ENCODE measurements at places on chromosomes 11 and 22.

- DNase-seq, result no peak
Observed at GRCh38 chr11:15185021-15185420, 70.3 kb downstream of the INSC start.

- no peak for DNase-seq
Observed at GRCh38 chr22:20013382-20013871, 3.2 kb downstream of the ARVCF start.

- DNase-seq, result no peak
Observed at GRCh38 chr11:109838026-109838425, 255.2 kb upstream of the ZC3H12C start.

- no peak for DNase-seq
Observed at GRCh38 chr22:22043296-22044078, 60.9 kb upstream of the TOP3B start.

DNA sequence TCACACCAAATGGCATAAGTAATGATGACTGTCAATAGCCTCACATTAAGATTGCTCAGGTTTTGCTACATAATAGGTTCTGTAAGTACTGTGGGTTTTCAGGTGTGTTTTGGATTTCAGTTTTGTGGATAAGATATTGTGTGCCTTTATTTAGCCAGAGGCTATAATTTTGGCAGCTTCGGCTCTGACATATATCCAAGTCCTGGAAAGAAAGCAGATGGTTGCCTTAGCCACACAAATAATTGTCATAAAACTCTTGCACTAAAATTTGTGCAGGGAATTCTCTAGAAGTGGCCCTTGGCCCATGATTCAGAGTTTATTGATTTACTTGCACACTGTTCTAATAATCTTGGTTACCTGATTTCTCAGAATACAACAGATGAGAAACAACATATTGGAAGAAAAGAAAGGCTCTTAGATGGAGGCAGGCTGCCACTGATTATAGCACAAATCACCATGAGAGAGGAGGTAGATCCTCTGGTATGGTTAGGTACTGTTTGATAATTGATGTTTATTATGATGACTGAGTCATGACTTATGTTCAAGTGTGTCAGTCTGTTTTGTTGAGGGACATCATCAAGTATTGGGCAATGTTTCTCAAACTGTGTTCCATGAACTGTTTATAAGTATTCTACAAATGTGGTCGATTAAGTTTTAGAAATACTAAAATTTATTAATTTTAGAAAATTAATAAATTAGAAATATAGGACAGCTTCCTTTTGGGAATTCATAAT is 9.6 kb downstream of the REXO2 start:
- peak; percentile 14 for DNase-seq

- no peak for DNase-seq
Observed at GRCh38 chr22:46229701-46230100, 20.4 kb downstream of the CDPF1 start.

DNA sequence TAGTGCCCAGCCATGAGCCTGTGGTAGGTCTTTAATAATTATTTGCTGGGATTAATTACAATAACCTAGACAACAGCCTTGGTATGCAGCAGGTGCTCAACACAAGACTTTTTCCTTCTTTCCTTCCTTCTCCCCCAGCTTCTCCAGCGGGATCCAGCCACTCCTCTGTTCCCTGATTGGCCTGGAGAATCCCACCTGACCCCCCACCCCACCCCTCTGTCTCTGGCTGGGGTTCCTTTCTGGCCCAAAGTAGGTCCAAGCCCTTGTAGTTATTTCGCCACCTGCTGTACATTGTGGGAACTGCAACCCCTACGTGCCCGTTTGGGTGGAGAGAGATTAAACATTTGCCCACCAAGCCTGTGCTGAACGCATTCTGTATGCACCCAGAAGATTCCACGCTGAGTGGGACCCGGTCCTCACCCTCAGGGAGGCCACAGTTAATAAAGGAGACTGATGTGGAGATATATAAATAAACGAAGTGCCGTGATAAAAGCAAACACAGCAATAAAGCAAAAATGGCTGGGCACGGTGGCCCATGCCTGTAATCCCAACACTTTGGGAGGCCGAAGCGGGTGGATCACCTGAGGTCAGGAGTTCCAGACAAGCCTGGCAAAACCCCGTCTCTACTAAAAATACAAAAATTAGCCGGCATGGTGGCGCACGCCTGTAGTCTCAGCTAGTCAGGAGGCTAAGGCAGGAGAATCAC is 32.1 kb upstream of the DGKZ start:
- DNase-seq, result peak; percentile 80

- peak; percentile 16 for DNase-seq
Observed at GRCh38 chr11:83744620-83745192, 458.5 kb upstream of the CCDC90B start.

DNA sequence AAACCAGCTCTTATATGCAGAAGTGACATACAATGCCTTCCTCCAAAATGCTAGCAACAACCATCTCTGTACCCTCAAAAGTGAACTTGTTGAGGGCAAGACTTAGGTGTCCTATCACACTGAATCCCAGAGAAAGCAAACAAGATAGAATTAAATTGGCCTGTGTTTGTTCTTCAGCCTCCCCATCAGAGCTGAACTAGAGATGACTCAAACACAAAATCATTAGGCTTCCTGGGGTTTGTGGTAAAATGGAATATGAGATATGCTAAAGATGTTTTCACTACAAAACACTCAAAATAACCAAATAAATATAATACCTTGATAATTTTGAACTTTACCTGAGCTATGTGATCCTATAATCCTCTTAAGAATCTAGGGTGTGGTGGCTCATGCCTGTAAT is 31.6 kb downstream of the ZNF214 start:
- DNase-seq, result no peak

DNA sequence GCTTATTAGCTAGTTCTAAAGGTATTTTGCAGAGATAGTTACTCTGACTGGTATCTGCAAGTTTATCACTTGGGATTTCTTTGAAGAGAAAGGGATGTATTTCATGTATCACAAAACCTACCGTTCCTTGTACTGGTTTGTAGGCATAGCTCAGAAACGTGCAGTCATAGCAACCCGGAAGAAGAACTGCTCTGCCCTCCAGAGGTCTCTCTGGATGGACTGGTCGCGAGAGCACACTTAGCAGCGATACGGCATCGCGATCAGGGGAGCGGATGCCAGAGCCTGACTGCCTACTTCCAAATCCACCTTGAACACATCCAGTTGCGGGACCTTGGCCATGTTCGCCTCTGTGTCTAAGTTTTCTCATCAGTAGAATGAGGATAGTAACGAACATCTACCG is 143.3 kb downstream of the WNT7B start:
- DNase-seq, result no peak

DNA sequence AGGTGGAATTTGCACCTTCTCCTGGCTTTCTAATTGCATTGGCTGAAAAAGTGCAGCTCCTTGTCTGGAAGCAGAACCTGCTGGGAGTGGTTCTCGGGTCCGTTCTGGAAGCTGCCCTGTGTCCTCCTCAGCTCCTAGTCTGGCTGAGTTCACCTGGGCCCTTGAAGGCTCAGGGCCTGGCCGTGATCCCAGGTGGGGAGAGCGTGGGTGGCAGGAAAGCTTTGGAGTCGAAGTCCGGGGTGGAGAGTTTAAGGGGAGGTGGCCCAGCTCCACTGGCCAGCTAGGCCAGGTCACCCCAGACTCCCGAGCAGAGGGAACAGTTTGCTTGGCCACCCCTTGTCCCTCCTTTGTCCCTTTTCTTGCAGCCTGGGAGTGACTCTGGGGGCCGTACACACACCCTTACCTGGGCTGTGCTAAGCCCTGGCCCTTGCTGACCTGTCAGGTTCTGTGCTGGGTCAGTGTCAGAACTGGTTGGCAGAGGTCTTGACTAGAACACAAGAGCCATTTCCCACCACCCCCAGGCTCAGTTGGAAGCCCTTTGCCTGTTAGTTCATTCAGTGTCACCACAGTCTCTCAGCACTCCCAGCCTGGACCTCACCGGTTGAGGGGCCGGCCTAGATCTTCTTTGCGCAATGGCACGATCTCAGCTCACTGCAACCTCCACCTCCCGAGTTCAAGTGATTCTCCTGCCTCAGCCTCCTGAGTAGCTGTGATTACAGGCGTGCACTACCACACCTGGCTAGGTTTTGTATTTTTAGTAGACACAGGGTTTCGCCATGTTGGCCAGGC is 37.3 kb downstream of the LRP5 start:
- no peak for DNase-seq

DNA sequence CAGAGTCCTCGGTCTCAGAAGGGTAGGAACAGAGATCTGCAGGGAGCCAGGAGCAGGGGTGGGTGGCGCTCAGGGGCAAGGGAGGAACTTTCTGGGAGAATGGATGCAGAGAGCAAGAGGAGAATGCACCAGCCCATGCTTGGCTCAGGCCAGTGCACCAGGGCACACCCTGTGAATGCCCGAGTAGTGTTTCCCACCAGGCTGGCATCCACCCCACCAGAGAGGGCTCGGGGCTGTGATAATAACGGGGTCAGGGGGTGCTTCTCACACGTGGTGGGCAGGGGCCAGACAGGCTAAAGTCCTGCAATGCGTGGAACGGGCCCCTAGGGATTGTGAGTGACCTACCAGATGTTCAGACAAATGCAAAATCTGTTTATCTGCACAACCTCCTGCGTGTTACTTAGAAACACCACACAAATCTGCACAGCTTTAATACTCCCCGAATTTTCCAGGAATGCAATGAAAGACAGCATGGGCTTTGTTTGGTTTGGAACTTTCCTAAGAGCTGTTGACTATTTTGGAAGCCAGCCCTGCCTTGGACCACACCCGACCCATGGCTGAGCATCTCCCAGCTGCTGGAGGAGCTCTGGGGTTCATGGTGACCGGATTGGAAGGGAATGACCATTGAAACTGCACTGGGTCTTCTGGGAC is 368.3 kb downstream of the SHANK2 start:
- DNase-seq, result no peak

- DNase-seq, result no peak
Observed at GRCh38 chr11:79030448-79030847, 410.4 kb downstream of the TENM4 start.
